ENCODE measurements at places on chromosomes 2 and 18. TPM values are rescaled to one million over a fixed set of nuclear protein-coding genes. Genes with fewer than 3 reads are reported as not detected.

GRCh38 chr2:203781151-203781550, 74.7 kb downstream of the CD28 start:
- DNase-seq: no peak

GRCh38 chr2:29804671-29805070, 116.7 kb downstream of the ALK start:
- no peak for DNase-seq

GRCh38 chr18:11309172-11309571, 159.8 kb upstream of the PIEZO2 start:
- DNase-seq: no peak

DNA sequence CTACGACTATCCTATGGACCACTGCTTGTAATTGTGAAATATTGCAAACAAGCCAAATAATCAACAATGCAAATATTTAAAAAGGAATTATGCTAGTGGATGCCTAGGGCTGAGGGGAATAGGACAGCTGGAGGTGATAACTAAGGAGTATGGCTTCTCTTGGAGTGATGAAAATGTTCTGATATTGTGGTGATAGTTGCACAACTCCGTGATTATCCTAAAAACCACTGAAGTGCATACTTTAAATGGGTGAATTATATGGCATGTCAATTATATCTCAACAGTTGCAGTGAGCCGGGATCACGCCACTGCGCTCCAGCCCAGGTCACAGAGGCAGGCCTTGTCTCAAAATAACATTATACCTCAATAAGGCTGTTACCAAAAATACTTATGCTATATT, 125.1 kb upstream of the SH3BP4 start:
- no peak for DNase-seq

The PROC gene
- total RNA-seq: not detected

The CD28 gene
- total RNA-seq: not detected

GRCh38 chr2:62362561-62362960, 143.4 kb downstream of the TMEM17 start:
- DNase-seq: no peak

The NLRC4 gene
- not detected for total RNA-seq

The CRYBA2 gene
- total RNA-seq: not detected

DNA sequence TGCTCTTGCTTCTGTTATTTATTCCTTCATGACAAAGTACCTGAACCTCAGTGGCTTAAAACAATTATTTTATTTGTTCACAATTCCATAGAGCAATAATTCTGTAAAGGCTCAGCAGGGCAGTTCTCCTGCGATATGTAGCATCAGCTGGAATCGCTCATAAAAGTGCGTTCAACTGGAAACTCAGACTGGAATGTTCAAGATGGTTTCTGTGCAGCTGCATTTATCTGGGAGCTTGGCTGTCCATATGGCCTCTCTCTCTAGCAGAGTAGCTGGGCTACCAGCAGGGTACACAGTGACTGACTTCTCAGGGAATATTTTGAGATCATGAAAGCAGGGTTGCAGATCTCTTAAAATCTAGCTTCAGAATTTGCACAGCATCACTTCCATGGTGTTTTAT, 13.5 kb downstream of the CCDC121 start:
- DNase-seq: peak; percentile 17

DNA sequence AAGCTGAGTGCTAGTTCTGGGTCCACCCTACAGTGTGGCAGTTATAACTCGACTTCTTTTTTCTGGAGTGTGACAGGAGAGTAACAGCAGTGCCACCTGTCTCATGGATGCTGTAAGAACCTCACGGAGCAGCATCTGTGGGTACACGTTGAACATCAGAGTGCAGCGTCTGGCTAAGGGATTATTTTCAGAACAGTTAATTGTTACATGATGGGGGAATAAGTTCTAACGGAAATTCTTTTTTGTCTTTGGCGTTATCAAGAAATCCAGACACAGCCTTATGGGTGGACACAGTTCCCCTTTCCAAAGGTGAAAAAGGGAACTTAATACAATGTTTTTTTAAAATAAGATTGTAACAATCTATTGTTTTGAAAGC, 28.3 kb upstream of the TOGARAM2 start:
- DNase-seq: no peak

- DNase-seq: no peak
Observed at GRCh38 chr2:60352491-60353405, 200.7 kb downstream of the BCL11A start.

DNA sequence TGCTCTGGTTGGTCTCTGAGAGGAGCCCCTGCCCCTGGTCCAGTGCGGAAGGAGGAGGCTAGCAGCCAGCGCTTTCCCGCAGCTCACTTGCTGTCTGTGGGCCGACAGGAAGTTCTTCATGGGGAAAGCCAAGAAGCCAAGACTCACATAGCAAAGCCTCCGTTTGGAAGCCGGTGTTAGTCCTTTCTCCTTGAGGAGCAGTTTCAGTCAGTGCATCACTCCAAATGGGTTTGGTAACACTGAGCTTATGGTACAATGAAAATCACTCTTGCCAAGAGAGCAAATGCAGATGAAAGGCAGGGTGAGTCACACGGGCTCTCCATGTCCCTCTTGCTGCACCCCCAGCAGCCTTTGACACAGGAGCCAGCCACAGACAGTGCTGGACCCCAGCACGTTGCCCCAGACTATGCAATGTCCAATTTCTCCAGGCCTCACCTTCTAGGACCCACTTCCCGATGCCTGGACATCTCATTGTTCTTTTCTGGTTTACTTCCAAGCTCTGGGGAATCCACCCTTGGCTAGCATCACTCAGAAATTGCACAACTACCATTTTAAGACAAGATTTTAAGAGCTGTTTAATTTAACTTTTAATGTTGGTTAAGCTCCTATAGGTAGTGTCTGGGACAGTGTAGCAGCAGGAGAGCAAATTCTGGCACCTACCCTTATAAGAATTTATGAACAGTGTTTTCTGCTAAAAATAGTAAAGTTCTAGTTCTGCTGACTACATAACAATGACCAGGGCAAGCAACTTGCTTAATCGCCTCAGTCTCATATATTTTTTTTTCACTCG, 174.9 kb downstream of the ASB1 start:
- DNase-seq: peak; percentile 86

DNA sequence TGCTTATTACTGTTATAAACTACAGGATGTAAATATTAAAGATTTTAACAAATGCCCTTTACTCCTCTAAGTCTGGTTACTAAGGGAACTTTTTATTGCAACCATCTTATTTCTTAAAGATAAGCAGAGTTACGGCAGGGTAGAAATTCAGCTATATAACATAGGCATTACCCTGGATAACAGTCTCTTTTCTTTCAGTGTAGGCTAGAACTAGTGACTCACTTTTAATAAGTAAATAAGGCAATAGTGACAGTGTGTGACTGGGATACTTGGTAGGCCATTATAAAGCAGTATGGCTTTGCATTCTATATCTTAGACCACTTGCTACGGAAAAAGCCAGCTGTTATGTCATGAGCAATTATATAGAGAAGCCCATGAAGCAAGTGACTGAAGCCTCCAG, 1041.0 kb upstream of the NRXN1 start:
- no peak for DNase-seq

DNA sequence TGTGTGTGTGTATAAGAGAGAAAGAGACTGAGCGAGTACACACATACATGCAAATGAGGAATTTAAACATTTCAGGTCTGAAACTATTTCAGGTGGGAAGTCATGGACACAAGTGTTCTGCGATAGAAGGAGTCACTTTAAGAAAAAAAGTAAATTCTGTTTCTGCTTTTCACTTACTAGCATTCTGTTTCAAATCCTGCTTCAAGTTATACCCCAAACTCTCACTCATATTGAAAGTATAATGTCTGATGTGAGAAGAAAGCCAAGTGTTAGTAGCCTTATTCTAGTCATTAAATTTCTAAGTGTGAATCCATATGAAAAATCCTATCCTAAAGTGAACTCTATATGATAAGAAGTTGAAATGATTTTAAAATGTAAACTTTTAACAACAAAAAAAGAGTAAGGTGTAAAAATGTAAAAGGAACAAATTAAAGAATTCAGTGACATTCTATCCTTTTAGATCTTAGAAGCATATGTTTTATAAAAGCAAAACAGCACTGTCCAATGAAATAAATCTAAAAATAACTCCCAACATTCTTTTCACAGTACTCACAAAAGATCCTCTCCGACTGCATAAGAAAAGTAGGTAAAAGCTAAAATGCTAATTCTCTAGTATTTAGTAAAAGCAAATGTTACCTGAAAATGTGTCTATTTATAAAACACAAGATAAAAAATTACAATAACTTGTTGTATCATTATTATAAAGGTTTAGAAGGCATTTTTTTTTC, 570.6 kb downstream of the ZEB2 start:
- DNase-seq: peak; percentile 32

DNA sequence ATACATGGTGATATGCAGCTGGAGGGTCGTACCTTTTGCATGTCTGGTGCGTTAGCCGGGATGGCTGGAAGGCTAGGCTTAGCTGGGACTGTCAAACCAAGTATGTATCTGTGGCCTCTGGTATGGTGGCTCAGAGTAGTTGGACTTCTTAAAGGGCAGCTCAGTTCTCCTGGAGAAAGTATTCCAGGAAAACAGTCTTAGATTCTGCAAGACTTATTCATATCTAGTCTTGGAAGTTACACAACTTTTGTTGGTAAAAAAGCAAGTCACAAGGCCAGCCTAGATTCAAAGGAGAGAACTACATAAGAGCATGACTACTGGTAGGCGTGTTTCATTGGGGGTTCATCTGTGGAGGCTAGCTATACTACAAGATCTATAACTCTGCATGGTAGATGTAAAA, 45.5 kb downstream of the EML4 start:
- DNase-seq: peak; percentile 53

DNA sequence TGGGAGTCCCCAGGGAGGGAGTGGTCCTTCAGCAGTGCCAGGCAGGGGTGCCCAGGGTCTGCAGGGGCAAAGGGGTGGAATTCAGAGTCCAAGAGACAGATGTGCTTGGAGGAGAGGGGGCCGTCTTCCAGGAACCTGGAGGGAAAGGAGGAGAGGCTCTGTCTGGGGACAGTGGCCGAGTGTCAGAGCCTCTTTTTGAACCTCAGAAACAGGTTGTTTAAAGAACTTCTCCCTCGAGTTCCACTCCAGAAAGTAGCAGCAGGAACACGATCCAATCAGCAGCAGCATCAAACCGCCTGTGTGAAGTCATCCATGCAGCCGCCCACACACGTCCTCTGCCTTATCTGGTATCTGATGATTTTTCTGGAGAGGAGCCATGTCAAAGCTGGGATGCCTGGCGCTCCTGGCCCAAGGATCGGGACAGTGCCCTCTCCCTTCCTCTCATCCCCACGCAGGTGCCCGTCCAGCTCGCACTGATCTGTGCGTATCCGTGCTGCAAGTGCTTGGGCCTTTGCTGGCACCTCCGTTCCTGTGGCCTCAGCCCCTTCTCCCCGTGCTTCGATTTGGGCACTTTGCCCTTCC, 205.1 kb downstream of the NDUFA10 start:
- no peak for DNase-seq

DNA sequence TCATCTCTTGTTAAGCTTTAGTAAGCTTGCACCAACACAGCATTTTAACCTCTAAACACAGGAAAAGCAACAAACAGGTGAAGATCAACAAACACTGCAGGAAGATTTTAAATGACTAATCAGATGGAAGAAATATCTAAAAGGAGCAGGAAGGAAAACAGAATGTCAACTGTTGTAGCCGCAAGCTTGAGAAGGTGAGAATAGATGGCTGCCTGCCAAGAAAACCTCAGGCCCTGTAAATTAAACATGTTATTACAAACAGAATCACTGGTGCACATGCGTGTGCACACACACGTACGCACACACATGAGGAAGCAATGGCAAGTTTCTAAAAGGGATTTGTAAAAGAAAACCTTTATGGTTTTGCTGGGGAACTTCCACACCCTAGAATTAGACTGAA, 257.8 kb upstream of the GALNT5 start:
- no peak for DNase-seq

GRCh38 chr2:132911726-132912724, 242.0 kb upstream of the LYPD1 start:
- DNase-seq: peak; percentile 60

The DYNC1I2 gene
- 109 TPM for total RNA-seq

DNA sequence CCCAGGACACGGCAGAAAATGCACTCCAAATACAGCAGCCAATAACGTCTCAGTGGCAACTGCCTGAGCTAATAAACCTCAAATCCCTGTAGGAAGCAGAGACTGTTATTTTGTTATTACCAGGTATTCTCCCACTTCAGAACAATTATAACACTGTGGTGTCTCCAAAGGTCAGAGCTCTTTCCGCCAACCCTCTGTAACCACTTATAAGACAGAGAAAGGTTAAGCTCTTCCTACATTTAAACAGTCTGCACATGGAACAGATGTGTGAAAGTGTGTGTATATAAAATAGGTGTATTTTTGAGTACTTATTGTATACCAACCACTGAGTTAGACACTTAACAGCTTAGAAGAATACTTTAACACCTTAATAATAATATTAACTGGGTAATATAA, 64.1 kb downstream of the FBXO15 start:
- DNase-seq: no peak

DNA sequence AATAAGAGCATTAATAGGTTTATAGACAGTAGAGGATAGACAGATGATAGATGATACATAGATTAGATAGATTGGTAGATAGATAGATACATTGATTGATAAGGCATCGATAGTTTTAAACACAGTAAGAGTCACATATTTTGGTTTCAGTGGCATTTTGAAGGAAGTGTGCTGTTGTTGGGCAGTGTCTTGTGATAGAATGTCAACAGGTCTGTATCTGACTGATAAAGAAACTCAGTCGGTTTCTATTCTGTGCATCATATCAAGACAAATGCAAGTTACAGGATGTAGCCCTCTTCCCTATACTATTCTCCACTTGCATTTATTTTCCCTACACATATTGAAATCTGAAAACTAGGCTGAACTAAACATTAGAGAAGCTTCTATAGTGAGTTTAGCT, 1229.0 kb upstream of the ZEB2 start:
- no peak for DNase-seq

DNA sequence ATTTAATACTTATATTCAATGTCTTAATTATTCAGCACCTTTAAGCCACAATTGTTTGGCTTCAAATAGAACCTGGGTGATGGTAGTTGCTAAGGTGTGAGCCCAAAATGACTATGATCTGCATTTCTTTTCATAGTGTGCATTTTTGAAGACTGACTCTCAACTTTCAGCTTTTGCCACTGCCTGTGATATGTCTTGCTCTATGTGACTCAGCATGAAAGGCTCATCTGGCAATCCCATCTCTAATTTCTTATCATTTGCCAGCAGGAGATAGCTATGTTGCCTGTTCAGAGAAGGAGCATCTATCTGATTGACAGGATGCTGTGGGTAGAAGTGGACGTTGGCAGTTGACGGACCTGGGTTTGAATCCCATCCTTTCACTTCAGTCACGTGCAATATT, 34.5 kb upstream of the CCDC93 start:
- DNase-seq: peak; percentile 38

The IL36A gene
- total RNA-seq: not detected

The ZNF385B gene
- total RNA-seq: not detected

DNA sequence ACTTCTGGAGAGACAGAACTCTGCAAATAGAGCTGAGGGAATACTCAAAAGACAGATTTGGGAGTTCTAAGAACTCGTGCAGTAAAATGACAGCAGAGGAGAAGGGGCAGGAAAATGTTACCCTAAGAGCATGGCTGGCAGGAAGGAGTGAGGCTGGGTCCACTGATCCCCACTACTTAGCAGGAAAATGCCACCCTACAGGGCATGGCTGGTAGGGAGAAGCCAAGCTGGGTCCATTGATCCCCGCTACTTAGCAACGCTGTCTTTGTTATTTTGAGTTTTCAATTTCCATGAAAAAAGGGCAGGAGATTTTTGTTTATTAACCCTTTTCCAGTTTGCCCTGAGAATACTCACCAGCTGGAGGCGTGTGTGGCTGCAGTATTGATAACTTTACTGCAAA, 100.3 kb upstream of the TMEM200C start:
- no peak for DNase-seq

The ALK gene
- total RNA-seq: under 0.01 TPM

Measured in fibroblast of lung (primary cell).